Left renal cortex interstitium (tissue), 4 donors: ENCODE measurements at places on chromosomes 16 and 17. TPM values are rescaled to one million over a fixed set of nuclear protein-coding genes. Genes with fewer than 3 reads are reported as not detected.

The CHST5 gene
- polyA plus RNA-seq, result 0.40 TPM

The ACOX1 gene
- 37.6 TPM for polyA plus RNA-seq

The NPB gene
- 0.39 TPM for polyA plus RNA-seq

The PPP4C gene
- 101 TPM for polyA plus RNA-seq

The NOTUM gene
- 2.1 TPM for polyA plus RNA-seq

The DNAAF8 gene
- polyA plus RNA-seq, result 2.6 TPM

The PAGR1 gene
- 45.8 TPM for polyA plus RNA-seq

The SLC52A1 gene
- polyA plus RNA-seq, result 0.47 TPM

The KRTAP9-2 gene
- not detected for polyA plus RNA-seq

The C16orf96 gene
- polyA plus RNA-seq, result 0.23 TPM

The BAHCC1 gene
- polyA plus RNA-seq, result 33.4 TPM

The CTRB2 gene
- not detected for polyA plus RNA-seq

The FBXW10 gene
- polyA plus RNA-seq, result 0.82 TPM

The TSPOAP1 gene
- 33.2 TPM for polyA plus RNA-seq

The ATP2C2 gene
- 0.64 TPM for polyA plus RNA-seq

The ITGB4 gene
- polyA plus RNA-seq, result 11.3 TPM

The SEPTIN12 gene
- not detected for polyA plus RNA-seq

The RSAD1 gene
- polyA plus RNA-seq, result 67.5 TPM

The CDIP1 gene
- polyA plus RNA-seq, result 30.7 TPM

The FGF11 gene
- polyA plus RNA-seq, result 6.9 TPM

The P2RX1 gene
- 0.65 TPM for polyA plus RNA-seq

The INTS2 gene
- 13.7 TPM for polyA plus RNA-seq

The GNGT2 gene
- 1.7 TPM for polyA plus RNA-seq

The OR1A1 gene
- polyA plus RNA-seq, result not detected

The OMG gene
- 0.11 TPM for polyA plus RNA-seq

The CISD3 gene
- 17.2 TPM for polyA plus RNA-seq

The TCAP gene
- polyA plus RNA-seq, result 1.2 TPM

The CDRT15 gene
- polyA plus RNA-seq, result 0.34 TPM

The PDE6G gene
- 14.5 TPM for polyA plus RNA-seq

The RND2 gene
- 3.8 TPM for polyA plus RNA-seq

The TERB1 gene
- polyA plus RNA-seq, result not detected
